ENCODE measurements at places on chromosomes 13 and 19.

DNA sequence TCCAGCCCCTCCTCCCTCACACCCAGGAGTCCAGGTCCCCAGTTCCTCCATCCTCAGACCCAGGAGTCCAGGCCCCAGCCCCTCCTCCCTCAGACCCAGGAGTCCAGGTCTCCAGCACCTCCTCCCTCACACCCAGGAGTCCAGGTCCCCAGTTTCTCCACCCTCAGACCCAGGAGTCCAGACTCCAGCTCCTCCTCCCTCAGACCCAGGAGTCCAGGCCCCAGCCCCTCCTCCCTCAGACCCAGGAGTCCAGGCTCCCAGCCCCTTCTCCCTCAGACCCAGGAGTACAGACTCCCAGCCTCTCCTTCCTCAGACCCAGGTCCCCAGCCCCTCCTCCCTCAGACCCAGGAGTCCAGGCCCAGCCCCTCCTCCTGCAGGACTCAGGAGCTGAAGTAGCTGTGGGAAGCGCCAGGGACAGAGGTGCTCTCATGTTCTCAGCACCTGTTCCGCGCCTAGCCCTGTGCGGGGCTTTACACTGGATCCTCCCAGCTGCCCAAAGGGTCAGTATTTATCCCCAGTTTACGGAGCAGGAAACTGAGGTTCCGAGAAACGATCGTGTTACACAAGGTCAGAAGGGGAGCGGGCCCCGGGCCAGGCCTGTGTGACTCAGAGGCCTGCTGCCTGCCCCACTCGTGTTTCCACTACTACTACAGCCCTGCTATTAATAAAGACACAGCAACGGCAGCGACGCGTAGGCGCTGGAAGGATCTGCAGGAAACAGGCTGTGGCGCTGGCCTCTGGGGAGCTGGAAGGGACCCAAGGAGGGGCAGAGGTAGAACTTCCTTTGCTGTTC lies 1.7 kb upstream of the SBK3 start:
- DNase-seq, result no peak

DNA sequence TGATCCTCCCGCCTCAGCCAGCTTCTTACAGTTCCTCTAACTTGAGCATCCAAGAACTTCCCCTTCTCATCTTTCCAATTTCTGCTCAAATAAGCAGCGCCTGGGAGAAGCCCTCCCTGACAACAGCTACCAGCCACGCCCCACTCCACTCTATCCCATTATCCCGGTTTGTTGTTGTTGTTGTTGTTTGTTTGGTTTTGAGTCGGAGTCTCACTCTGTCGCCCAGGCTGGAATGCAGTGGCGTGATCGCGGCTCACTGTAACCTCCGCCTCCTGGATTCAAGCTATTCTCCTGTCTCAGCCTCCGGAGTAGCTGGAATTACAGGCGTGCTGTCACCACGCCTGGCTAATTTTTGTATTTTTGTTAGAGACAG lies 822 bp upstream of the PTPRS start:
- no peak for DNase-seq

GRCh38 chr13:113781571-113781970 lies 22.5 kb downstream of the TMEM255B start:
- no peak for DNase-seq

DNA sequence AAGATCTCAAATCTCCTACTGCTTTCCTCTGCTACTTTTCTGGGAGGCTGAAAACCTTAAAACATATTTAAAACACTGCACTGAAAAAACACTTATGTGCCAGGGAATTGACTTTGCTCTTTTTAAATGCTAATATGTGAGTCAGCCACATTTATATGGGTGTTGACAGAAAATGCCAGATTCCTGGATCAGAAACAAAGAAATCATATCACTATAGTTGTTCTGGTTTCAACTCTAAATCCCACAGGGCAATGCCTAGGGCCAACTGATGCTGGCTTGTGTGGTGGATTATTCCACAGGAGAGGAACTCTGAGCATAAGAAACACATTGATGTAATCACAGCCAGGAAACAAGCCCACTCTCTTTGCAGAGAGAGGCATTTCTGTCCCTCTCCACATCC lies 1439.0 kb upstream of the SPRY2 start:
- DNase-seq, result no peak

DNA sequence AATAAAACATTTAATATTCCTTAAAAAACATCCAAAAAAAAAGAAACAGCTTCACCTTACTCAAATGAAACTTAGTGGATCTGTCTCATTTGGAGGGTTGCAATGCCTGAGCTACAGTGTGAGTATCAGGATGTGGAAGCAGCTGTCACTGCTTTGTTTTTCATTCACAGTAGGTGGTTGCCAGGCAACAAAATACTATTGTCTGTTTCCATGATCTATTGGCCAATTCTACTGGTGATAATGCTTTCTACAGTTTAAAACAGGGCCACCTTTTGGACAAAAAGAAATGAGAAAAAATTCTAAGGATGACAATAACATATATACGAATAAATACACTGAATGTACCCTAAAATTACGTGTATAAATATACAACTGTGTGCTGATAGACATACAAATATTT lies 3.0 kb downstream of the ENOX1 start:
- DNase-seq, result no peak

DNA sequence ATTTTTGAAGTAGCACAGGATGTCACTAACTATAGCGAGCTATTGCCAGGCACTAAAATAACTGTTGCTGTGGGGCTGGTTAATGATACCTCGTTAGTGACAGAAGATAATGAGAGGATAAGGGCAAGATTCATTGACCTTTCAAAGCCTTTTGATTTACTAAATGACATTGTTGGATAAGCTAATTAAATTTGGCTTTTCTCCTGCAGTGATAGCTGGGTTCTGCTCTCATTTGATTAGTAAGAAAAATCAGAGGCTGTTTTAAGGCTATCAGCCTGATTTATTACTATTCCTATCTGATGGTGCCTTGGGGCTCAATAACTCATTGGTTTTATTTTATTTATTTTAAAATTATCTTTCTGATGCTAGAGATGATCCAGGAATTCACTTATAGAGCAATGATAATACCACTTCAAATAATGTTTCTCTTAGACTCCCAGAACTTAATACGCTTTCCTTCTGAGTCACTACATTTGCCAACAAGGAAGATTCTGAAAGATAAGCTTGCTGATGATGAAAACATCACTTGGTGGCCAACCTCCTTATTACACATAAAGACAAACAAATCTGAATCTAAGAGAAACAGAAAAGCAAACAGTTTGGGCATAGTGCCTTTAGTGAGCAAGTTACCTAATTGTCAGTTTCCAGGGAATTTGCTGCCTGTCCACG lies 501.3 kb upstream of the ARGLU1 start:
- no peak for DNase-seq

Data from activated naive CD8-positive, alpha-beta T cell treated with anti-CD3 and anti-CD28 coated beads, Interleukin-2, amount 50 U/mL, for 16 hours (primary cell).